Suprapubic skin (tissue), 4 donors: ENCODE measurements at places on chromosomes 1 and 21.

GRCh38 chr1:181562395-181562794, 79.1 kb downstream of the CACNA1E start:
- DNase-seq, result no peak

GRCh38 chr21:27570306-27570868, 603.5 kb upstream of the ADAMTS5 start:
- peak; percentile 67 for DNase-seq

GRCh38 chr1:4718071-4718470, 63.7 kb downstream of the AJAP1 start:
- no peak for DNase-seq

DNA sequence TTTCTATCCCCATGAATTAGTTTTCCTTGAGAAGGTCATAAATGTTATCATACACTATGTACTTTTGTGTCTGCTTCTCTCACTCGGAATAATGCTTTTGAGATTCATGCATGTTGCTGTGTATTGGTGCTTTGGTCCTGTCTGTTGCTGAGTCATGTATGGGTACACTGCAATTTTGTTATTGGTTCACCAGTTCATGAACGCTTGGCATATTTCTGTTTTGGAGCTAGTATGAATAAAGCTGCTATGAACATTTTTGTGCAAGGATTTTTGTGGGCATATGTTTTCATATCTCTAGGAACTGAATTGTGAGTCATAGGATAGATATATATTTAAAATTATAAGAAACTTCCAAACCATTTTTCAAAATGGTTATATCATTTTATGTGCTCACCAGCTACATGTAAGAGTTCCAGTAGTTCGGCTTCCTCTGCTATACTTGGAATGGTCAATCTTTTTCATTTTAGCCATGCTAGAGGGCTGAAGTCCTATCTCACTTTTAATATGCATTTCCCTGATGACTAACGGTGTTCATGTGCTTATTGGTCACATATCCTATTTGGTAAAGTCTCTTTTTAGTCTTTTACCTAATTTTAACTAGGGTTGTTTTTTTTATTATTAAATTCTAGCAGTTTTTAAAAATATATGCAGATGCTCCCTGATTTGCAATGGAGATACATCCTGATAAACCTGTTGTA, 38.2 kb downstream of the ETS2 start:
- no peak for DNase-seq

DNA sequence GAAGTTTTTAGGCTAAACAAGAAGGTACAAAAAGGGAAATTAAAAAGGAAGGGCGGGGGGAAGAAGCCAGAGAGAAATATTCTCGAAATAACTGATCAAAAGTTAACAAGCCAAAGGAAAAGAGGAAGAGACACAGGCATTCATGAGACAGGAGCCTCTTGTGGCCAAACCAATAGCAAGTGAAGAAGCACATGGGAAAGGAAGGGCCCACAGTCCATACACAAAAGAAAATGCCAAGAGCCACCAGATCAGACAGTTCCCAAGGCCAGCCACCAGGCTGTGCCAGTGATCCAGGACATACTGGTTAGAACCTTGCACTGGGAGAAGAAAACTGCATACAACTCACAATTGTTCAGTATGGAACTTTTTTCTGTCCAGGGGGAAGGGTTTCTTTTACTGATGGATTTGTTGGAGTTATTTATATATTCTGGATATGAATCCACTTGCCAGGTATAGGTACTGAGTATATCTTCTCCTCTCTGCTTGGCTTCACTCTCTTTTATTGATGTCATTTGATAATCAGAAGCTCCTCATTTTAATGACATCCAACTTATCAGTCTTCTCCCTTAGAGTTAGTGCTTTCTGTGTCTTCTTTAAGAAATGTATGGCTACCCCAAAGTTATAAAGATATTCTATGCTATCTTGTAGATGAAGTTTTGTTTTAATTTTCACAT, 76.8 kb downstream of the CD46 start:
- peak; percentile 83 for DNase-seq

GRCh38 chr1:58409336-58409735, 137.2 kb downstream of the OMA1 start:
- DNase-seq, result no peak

- DNase-seq, result no peak
These were observed 95.2 kb upstream of the SSX2IP start for GRCh38 chr1:84785271-84786036.

DNA sequence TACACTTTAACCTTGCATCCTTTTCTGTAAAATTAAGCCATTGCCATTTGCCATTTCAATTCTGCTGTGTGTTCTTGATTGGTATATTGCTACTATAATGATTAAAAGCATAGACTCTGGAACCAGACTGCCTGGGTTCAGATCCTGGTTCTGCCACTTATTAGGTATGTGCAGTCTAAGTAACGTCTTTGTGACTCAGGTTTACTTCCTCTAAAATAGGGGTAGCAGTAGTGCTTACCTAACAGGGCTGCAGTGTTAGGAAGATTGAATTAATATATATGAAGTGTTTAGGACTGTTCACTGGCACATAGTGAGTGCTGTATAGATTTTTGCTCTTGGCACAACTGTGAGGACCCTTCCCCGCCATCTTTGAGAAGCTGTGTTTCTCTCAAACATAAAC, 4.4 kb downstream of the CDC42 start:
- no peak for DNase-seq

DNA sequence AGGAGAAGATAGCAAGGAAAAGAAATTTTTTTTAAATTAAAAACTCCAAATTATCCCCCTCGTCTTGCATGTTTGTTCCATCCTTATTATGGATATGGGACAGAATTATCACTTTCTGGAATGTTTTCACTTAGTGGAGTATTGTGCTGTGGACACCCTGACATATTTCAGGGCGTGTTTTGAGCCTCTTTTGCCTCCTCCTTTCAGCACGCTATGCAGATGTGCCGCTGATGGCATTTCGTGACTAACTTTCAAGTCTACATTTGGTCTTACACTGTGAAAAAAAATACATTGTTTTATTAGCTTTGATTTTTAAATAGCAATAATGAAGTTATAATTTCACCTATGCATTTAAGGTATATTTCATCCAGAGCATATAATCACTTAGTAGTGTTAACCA, 738.7 kb downstream of the LTN1 start:
- DNase-seq, result no peak

DNA sequence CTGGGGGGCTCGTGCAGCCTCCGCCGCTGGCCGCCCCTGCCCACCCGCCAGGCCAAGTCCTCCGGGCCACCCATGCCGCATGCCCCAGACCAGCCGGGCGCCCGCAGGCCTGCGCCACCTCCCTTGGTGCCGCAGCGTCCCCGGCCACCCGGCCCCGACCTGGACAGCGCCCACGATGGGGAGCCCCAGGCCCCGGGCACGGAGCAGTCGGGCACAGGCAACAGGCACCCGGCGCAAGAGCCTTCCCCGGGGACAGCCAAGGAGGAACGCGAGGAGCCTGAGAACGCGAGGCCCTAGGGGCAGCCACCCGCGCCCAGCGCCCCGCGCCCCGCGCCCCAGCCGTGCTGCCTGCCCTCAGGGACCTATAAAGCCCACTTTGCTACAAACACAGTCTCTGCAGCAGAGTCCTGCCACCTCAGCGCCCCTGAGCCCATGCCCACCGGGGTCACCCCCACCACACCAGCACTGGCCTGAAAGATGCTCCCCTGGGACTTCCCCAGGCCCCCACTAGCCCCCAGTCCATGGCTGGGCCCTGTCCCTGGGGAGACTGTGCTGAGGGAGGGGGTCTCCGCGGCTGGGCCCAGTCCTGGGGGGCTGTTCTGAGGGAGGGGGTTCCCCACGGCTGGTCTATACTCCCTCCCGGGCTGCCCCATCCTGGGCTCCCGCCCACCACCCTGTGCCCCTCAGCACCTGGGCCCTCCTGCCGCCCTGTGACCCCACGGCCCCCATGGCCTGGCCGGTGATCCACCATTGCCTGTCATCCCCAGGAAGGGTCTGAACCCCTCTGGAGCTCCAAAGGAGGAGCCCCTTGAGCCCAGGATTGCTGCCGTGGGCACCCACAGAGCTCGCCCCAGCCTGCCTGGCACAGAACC, 8.6 kb downstream of the TNFRSF18 start:
- DNase-seq, result no peak

DNA sequence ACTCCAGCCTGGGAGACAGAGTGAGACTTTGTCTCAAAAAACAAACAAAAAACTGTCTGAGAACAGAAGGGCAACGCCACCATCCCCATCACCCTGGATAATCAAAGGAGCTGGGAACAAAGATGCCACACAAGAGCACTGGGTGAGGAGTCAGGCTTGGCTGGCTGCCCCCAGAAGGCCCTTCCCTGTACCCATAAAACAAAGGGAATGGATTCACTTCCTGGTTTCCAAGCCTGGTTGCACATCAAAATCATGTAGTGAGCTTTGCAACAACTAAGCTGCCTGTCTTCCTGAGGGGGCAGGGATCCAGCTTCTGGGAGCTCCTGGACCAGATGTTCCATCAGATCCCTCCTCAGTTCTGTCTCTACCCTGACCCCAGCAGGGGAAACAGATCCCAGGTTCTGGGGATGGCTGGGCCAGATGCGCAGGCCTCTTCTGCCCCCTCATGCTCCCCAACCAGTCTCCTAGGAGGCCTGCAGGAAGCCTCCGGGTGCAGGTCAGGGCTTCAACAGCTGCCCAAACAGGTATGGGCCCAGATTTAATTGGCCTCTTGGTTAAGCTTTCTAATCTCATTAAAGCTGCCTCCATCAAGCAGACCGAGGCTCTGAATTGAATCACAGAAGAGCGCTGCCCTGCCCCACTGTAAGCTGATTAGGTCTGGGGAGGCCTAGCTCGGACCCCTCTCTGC, 97.8 kb downstream of the MRPL37 start:
- DNase-seq, result no peak

GRCh38 chr1:6170116-6170741, 9.9 kb downstream of the CHD5 start:
- no peak for DNase-seq

- no peak for DNase-seq
These were observed 104.5 kb upstream of the LMO4 start for GRCh38 chr1:87224201-87224600.

GRCh38 chr1:150876119-150876454, 312 bp downstream of the ARNT start:
- DNase-seq, result peak; percentile 85

- DNase-seq, result no peak
These were observed 3.4 kb upstream of the RNF19B start for GRCh38 chr1:32967888-32968568.

DNA sequence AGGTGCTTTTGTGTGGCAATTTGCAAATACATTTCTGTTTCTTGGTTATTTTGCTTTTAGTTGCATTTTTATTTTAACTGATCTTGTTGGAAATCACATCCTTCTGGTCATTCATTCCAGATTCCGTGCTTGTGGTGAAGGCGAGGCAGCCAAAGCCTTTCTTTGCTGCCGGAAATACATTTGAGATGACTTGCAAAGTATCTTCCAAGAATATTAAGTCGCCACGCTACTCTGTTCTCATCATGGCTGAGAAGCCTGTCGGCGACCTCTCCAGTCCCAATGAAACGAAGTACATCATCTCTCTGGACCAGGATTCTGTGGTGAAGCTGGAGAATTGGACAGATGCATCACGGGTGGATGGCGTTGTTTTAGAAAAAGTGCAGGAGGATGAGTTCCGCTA, 34.8 kb upstream of the CD101 start:
- DNase-seq, result no peak

- peak; percentile 85 for DNase-seq
These were observed 3.5 kb upstream of the SH3BGRL3 start for GRCh38 chr1:26276432-26276838.

- peak; percentile 64 for DNase-seq
These were observed 3.6 kb downstream of the CHAF1B start for GRCh38 chr21:36388835-36389234.
